T-helper 9 cell (primary cell): ENCODE measurements at places on chromosomes 4 and X.

DNA sequence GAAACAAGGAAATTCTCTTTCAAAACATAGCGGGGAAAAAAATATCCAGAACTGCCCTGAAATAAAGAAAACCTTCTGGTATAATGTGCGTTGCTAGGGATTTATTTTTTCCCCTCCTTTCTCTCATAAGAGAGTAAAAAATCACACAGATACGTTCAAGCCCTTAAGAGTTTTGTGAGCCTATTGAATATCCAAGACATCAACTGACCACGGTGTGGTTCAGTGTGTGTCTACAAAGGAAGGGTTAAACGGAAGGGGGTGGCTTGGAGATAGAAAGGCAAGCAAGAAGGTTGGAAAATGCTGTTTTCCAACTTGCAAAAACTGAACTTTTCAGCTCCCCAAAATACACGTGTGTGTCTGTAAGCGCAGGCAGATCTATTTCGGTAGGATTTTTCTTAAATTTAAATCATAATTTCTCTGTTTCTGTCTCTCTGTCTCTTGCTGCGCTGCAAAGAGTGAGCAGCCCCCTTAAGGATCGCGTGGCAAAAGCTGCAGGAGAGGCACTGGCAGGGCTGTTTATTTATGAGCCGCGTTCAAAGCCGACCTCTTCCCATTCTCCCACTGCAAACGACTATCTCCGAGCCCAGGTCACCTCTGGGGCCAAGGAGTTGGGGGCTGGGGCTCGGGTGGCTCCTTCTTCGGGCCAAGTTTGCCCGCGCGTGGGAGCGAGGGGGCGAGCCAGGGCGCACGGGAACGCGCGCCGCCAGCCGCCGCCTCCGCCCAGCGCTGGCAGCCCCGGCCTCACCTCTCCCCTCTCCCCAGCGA is 492 bp upstream of the SLIT2 start:
- no peak for DNase-seq

- no peak for DNase-seq
Measured at GRCh38 chrX:46433892-46434291, 111.3 kb downstream of the ZNF674 start.

- no peak for DNase-seq
Measured at GRCh38 chrX:11944501-11944900, 186.5 kb downstream of the MSL3 start.

GRCh38 chrX:23656684-23657083 is 10.6 kb upstream of the PRDX4 start:
- no peak for DNase-seq

GRCh38 chrX:51728202-51728601 is 15.0 kb upstream of the GSPT2 start:
- DNase-seq = no peak
